Iris pigment epithelial cell (primary cell): ENCODE measurements at places on chromosomes 12 and 14.

DNA sequence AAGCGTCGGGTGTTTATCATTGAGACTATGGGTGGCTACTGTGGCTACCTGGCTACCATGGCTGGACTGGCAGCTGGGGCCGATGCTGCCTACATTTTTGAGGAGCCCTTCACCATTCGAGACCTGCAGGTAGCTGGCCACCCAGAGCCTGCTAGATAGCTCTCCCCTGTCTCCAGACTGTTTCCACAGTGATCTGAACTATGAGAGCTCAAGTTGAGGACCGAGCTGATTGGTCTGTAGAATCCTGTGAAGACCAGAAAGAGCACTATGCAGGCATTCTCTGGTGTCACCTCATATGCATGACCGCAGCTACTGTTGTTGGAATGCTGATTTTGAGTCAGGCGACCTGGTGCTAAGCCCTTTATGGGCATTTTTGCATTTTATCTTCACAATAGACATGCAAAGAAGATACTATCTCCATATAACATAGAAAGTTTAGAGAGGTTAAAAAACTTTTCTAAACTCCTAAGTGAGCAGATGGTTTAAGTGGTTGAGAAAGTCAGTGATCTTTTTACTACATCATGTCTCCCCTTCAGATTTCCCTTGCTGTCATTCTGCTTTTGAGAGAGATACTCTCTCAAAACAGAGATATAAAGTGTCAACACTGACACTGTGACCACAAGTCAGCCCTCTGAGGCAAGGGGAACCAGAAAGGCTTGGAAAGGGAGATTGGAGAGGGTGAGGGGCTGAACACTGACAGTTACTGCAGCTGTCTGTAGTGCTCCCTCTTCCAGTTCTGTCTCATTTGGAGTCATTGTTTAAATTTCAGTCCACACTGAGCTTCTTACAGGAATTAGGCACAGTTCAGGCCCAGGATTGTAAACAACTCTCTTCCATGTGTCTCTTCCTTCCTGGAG lies 14.3 kb downstream of the ASB8 start:
- no peak for DNase-seq

- peak; percentile 17 for DNase-seq
These were observed 82.2 kb downstream of the PAPOLA start for GRCh38 chr14:96584199-96584906.

DNA sequence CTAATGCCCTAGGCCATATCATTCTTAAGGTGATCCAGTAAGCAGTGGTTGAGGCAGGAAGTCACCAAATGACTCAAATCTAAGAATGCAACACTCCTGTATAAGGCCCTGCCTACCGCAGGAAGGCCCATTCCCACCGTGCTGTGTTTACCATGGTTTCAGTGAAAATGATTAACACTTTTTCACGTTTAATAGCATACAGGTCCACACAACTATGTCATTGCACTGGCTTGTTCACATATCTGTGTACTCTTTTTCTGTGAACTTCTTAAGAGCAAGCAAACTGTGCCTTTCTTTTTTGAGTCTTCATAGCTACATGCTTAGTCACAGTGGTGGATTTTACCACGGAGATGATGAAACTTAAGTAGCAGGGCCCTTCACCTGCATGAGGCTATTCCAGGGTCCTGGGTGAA lies 214.9 kb downstream of the CNTN1 start:
- DNase-seq: peak; percentile 55

- peak; percentile 16 for DNase-seq
These were observed 46.0 kb upstream of the PLEKHG6 start for GRCh38 chr12:6264402-6265037.

DNA sequence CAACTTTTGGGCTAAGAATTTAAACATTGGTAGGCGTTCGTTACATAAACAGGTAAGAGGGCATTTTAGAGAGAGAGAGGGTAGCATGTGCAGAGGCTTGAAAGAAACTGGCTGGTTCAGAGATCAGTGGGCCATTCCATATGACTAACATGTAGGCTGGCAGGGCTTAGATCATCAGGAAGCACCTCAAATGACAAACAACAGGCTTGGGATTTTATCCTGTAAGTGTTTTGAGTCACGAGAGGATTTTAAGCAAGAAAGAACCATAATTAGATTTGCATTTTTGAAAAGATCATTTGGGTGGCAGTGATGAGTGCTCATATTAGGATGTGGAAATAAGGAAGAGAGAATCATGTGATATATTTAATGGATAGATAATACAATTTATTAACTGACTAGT lies 8.7 kb upstream of the PLEKHA5 start:
- DNase-seq: no peak

DNA sequence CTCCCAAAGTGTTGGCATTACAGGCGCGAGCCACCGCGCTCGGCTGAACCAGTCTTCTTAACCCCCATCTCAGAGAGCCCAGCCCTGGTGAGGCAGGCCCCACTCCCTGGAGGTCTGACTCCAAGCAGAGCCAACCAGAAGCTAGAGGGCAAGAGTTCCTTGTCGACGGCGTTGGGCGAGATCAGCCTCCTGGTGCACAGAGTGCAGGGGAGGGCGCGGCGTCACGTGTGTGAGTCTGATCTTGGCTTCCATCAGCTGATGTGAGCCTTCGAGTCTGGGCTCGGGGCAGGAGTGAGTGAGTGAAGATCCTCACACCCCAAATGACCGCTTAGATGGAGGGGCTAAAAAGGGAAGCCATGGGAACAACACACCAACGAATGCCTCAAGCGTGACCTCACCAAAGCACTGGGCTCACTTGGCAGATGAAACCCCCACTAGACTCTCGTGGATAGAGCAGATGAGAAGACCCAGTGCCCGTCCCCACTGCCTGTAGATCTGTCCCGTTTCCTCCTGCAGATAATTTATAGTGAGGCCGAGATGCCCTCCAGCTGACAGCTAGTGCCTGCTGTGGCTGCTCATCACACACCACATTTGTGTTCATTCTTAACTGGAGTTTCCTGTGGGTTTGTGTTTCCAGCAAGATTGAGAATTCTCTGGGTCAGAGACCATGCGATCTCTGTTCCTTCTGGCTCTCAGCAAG lies 28.6 kb upstream of the ADGRD1 start:
- DNase-seq: no peak

- DNase-seq: peak; percentile 81
These were observed 198.9 kb upstream of the RGS6 start for GRCh38 chr14:71733210-71733883.

DNA sequence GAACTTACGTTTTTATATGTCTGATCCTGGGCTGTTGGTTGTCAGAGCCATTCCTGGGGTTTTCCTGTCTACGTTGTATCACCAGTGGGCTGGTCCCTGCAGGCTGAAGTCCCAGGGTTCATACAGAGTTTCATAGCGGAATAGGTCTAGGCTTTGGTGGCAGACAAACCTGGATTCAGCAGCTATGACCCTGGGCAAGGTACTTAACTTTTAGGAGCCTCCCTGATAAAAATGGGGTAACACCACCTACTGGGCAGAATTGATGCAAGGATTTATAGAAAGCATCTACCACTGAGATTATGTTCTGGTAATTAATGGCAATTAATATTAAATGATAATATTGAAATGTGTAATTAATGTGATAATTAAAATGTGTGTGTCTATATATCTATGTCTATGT lies 141.2 kb downstream of the SYNE2 start:
- DNase-seq: no peak

DNA sequence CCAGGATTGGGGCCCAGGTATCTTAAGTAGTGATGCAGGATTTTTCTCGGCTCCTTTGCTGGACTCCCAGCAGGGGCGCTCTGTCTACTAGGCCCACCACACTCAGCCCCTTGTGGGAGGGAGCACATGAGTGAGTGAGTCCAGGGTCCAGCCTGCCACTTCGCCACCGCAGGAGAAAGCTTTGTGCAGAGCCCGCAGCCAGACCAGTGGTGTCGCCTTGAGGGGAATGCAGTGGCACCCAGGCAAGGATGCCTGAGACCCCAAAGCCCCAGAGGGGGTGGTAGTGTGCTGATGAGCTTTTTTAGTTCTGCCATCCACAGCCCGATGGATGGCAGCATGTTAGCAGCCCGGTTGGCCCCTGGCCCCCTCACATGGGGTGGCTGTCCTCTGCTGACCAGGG lies 5.4 kb upstream of the MRPS35 start:
- no peak for DNase-seq

DNA sequence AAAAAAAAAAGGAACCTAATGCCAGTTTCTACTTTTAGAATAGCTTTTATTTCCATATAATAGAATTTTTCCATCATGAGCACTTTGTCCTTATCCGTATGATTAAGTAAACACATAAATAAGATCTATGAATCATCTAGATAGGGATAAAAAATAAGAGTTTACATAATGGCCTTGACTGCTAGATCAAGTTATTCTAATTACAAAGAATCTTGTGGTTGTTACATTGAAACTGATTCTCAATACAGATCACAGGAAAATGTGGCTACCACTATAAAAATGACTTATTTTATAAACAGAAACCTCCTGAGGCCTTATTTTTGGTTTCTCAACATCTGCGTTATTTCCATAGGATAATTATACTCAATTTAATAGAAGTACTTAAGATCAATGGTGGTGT lies 34.4 kb upstream of the NDUFA12 start:
- peak; percentile 31 for DNase-seq

GRCh38 chr12:175250-175649 lies 38.7 kb downstream of the SLC6A12 start:
- DNase-seq: peak; percentile 6

GRCh38 chr14:35229792-35230089 lies 62.4 kb upstream of the PSMA6 start:
- no peak for DNase-seq

DNA sequence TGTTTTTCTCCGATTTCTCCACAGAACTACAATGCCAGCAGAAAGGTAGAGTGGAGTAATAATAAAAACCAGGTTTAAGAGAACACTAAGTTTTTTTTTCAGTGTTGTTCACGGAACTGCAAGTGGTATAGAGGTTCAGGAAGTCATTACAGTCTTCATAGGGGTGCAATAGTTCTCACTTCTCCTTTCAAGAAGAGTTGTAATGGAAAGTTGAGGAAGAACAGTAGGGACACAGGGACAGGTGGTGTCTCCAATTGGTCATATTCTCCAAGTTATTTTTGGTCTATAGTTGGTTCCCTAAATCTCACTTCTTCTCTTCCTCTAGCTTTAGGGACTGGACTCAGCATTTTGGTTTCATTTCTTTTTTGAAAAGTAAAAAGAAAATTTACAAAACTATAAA lies 894.0 kb downstream of the NRXN3 start:
- no peak for DNase-seq

- DNase-seq: no peak
These were observed 16.8 kb downstream of the ZCCHC8 start for GRCh38 chr12:122483969-122484368.

GRCh38 chr14:21054123-21054767 lies 3.4 kb upstream of the RNASE8 start:
- no peak for DNase-seq

DNA sequence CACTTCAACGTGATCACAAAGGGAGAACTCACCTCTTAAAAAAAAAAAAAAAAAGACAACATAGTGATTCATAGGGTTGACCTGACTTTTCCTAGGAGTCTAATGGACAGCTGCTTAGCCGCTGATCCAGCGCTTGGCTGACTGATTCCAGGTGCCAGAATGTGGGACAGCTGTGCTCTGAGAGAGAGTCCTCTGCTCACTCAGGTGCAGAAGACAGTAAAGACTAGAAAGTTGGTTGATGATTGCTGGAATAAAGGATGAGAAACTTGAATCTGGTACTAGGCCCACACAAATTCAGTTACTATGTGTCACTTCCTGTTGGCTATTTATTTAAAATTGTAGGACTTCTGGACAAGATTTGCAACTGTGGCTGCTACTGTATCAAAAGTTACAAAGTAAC lies 229.4 kb downstream of the CHST11 start:
- DNase-seq: peak; percentile 54

DNA sequence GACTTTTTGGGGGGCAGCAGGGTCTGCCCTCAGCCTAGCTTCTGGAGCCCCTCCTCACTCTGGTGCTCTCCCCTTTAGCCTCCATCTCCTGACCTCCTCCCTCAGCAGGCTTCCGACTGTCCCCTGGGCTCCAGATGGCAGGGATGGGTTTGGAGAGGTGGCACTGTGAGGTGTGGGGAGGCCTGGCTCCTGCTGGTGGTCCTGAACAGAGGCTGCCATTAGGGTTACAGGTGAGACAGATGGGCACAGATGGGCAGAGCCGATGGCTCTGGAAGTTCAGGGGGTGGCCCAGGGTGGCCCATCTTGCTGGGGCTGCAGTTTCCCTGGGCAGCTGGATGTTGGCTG lies 68.5 kb upstream of the BEGAIN start:
- no peak for DNase-seq

GRCh38 chr12:6375269-6376078 lies at the start of gene SCNN1A:
TSS of gene SCNN1A (minus strand) at chr12:6375563. CDS start at chr12:6374783, 780 bp downstream.
- no peak for DNase-seq

- peak; percentile 23 for DNase-seq
These were observed 341.3 kb downstream of the SLC16A7 start for GRCh38 chr12:59937148-59937547.

DNA sequence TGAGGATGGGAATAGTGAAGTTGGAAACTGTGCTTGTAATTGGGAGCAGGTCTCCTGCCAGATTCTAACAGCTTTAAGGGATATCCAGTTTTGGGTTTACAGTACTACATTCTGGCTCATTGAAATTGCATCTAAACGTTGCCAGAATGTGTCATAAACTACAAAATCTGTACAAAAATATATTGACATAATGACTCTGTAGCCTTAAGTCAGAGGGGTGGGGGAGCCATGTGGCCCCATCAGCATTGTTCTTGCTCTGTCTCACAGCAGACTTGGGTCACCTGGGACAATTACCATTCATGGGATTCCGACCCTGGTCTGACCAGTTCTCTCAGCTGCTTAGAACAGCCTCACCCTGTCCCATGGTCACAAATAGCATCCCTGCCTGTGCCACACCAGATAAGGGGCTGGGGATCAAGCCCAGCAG lies 43.3 kb upstream of the MED13L start:
- no peak for DNase-seq

DNA sequence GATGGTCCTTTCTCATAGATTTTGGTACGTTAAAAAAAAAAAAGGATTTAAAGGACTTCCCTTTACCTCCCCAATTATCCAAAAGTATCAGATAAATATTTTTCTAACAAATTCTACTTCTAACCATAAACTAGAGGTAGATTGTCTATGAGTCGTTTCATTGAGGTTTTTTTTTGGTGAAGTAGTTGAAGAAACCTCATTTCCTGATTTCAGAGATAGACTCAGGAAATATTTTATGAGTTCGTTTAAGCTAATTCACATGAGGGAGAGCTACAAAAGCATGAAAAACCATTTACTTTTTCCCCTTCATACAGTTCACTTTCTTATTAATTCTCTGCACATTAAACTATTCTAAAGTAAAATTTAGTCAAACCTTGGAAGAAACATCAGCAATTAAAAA lies 112.5 kb downstream of the RALGAPA1 start:
- DNase-seq: no peak

GRCh38 chr14:87698481-87698880 lies 294.5 kb downstream of the GALC start:
- no peak for DNase-seq

GRCh38 chr12:103768467-103769123 lies 72.4 kb downstream of the NT5DC3 start:
- no peak for DNase-seq

GRCh38 chr12:12896260-12896659 lies 4.9 kb downstream of the GPRC5A start:
- DNase-seq: peak; percentile 83

GRCh38 chr14:22801716-22802115 lies 13.5 kb downstream of the SLC7A7 start:
- no peak for DNase-seq
